Psoas muscle (tissue), 8 donors: ENCODE measurements at places on chromosomes 1 and 21. TPM values are rescaled to one million over a fixed set of nuclear protein-coding genes. Genes with fewer than 3 reads are reported as not detected.

DNA sequence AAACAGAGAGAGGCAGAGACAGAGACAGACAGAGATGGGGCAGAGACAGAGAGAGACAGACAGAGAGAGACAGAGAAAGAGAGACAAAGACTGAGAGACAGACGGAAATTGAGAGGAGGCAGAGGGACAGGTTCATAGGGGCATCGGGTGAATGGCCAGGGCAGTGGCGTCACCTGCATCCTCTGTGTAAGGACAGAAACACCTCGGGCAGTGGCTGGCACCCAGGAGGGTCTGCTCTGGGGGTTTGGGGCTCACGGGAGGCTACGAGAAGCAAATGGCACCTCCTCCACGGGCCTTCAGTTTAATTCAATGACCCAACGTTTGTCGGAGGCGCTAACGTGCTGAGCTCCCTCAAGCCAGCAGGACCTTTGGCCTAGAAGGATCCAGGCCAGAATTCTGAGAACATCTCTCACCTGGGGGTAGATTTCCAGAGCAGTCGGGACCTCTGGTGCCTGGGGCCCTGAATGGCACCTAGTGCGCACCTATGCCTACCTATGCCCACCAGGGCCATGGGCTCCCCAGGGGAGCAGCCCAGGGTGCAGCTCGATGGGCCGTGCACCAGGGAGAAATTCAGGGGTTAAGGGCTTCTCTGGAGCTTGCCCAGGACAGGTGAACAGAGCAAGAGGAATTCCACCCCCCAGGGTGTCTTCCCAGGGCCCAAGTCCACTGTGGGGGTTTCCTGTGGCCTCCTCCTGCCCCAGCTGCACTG lies 20.6 kb upstream of the PTTG1IP start:
- H3K36me3 ChIP-seq: no peaks in the 10 kb centered on the region
- H3K4me1 ChIP-seq: no peaks in the 10 kb centered on the region
- H3K27ac ChIP-seq: no peak overlapping the region
- DNase-seq: no peak
- peaks cover 7% of the 10 kb centered on the region for H3K27me3 ChIP-seq

GRCh38 chr1:8524627-8525157 lies 206.8 kb downstream of the SLC45A1 start:
- no peak for DNase-seq
- peaks cover 52% of the 10 kb centered on the region for H3K4me1 ChIP-seq
- peak overlapping the region; percentile 71 for H3K4me3 ChIP-seq
- no peaks in the 10 kb centered on the region for H3K27me3 ChIP-seq

DARS2 gene
- 5.7 TPM for total RNA-seq

SCAMP3 gene
- 49.5 TPM for total RNA-seq

DNA sequence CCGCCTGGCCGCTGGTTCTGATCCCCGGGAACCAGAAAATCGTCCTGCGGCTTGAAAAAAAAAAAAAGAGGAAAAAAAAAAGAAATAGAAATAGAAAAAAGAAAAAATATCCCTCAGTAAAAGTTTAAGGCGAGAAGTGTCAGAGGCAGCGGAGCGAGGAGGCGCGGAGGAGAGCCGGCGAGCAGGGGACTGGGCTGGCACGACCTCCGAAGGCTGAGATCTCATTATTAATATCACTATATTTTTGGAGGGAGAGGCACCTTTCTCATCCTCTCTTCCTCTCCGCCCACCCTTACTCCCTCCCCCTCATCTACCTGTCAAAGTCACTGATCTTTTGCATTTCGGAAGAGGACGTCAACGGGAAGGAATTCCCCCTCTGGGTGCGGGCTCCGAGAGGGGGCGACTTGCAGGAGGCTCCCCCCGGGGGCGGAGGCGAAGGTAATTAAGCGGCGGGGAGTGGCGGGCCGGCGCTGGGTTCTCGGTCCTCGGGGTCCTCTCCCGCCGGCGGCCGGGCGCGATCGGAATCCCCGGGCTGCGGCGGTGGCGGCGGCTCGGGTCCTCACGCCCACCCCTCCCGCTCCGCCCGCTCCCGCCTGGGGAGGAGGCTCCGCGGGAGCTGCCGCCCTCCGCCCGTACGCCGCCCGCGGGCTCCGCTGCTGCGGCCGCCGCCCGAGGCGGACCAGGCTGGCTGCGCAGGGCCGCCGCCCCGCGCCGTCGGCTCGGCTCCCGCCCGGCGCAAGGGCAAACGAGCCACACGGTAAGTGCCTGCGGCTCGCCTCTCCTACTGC lies at the start of gene NTNG1:
Gene NTNG1 (plus strand): TSS at position 337 of the 788 bp plus-strand sequence.
- peak within 1 kb of the TSS; percentile 65 for H3K4me3 ChIP-seq
- no peak for DNase-seq
- H3K4me1 ChIP-seq: peaks cover 8% of the 10 kb centered on the region
- H3K27me3 ChIP-seq: peaks cover 66% of the 10 kb centered on the region
- H3K36me3 ChIP-seq: no peaks in the 10 kb centered on the region
- H3K27ac ChIP-seq: no peak within 1 kb of the TSS

DNA sequence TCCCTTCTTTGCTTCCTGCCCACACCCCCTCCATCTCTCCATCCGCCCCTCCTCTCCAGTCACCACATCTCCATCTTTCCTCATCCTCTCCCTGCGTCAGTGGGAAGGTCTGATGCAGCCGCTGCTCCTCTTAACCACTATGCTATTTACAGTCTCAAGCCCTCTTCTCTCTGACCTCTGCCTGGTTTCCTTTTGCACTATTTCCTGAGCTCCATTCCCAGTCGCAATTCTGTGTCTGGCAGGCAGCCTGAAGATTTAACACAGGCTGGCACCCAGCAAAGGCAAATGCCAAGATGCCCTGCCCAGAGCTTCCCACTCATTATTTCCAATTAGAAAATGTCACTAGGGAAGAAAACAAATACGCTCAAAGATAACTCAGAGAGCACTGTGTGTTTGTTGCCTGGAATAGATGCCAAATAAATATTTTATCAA lies 89.6 kb upstream of the LPGAT1 start:
- DNase-seq: no peak
- H3K4me3 ChIP-seq: no peak overlapping the region
- no peaks in the 10 kb centered on the region for H3K4me1 ChIP-seq
- no peaks in the 10 kb centered on the region for H3K36me3 ChIP-seq

DNA sequence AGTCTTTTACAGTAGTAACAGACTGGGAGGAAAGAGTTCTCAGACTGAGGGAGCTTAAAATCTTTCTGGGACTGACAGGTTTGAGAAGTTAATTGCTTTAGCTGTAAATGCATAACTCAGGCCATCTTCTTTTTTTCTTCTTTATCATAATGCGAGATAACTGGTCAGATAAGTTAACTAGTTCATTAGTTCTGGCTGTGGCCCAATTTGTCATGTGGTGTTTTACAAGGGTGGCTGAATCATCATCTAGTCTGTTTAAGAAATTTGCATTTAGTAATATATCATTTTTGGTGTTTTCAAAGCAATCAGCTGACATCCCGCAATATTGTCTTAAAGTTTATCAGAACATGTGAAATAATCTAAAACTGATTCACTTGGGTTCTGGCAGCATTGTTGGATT lies 14.0 kb downstream of the HSD3B2 start:
- no peaks in the 10 kb centered on the region for H3K36me3 ChIP-seq
- no peak for DNase-seq
- no peak overlapping the region for H3K27ac ChIP-seq
- H3K27me3 ChIP-seq: no peaks in the 10 kb centered on the region
- H3K4me1 ChIP-seq: no peaks in the 10 kb centered on the region

PRKAA2 gene
- 101 TPM for total RNA-seq

DNA sequence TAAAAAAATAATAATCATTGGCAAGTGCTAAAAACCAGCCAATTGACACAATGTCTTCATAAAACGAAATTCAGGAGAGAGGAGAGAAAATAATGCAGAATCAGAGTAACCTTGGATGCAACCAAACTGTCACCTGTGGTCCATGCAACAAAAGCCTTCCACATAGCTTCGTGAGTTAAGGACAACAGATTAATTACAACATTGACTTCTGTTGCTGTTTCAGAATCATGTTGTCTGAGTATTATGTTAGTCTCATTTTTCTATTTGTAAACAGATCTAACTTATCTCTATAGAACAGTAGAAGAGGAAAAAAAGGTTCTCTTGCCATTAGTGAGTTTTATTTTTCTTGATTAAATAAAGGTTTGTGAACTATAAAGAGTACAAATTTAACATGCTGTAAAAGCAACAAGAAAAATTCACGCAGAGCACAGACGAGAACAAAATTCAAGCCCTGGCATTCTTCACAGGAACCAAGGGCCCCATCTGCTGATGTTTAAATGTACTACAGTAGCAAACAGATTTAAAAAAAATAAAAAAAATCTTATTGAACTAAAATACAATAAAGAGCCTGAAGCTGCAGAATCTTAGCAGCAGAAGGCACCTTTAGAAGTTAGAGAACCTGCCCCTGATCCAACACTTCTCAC lies 381.1 kb upstream of the PKN2 start:
- no peaks in the 10 kb centered on the region for H3K4me1 ChIP-seq
- H3K27ac ChIP-seq: no peak overlapping the region
- no peak overlapping the region for H3K4me3 ChIP-seq
- no peak for DNase-seq
- no peaks in the 10 kb centered on the region for H3K27me3 ChIP-seq

DNA sequence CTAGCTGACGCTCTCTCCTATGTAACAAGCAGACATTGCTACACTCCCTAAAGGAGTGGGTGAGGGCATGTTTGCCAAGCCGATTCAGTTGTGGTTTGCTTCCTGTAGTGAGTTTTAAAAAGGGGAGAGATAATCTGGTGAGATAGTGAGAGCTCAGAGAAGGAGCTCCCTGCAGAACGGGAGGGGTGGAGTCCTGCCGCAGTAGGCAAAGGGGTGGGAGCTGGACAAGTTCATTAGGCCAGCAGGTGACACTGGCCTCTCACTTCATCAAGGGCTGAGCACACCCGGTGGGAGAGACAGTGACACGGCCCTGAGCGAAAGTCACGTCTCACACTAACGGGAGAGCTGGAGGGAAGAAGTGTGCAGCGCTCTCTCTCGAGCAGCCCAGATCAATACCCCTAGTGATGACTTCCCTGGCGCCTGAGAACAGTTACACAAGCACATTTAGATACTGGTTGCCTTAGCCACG lies 144.0 kb upstream of the CD34 start:
- H3K36me3 ChIP-seq: peaks cover 2% of the 10 kb centered on the region
- no peak overlapping the region for H3K27ac ChIP-seq
- H3K4me3 ChIP-seq: no peak overlapping the region
- H3K27me3 ChIP-seq: no peaks in the 10 kb centered on the region

TMPRSS2 gene
- total RNA-seq: not detected

DNA sequence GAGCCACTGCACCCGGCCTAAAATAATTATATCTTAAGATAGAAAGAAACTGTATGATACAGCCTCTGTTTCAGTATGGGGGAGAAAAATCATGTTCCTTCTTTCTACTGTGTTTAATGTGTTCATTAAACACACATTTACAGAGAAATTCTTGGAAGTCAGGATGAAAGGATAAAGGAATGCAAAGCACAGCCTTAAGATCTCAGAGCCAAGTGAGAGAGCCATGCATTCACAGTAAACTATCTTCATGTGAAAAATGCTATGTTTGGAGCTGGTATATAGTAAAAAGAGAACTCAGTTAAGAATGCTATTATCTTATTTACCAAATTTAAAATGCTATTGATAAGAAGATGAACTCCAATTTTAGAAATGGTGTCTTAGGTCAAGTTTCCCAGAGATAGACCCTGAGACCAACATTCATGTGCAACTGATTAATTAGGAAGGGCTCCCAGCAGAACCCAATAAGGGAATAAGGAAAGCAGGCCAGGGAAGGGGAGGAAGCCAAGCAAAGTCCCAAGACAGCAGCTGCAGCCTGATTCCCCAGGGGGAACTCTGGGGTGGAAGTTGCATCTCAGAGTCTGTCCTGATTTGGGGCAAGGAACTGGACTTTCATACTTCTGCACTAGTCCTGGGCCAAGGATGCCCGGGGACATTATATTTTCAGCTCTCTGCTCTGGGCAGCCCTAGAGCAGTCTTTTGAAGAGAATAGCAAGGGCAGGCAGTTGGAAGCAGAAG lies 130.0 kb upstream of the ZNF648 start:
- no peak overlapping the region for H3K27ac ChIP-seq
- H3K4me1 ChIP-seq: peaks cover 10% of the 10 kb centered on the region
- no peak overlapping the region for H3K4me3 ChIP-seq
- H3K36me3 ChIP-seq: no peaks in the 10 kb centered on the region
- DNase-seq: no peak

DNA sequence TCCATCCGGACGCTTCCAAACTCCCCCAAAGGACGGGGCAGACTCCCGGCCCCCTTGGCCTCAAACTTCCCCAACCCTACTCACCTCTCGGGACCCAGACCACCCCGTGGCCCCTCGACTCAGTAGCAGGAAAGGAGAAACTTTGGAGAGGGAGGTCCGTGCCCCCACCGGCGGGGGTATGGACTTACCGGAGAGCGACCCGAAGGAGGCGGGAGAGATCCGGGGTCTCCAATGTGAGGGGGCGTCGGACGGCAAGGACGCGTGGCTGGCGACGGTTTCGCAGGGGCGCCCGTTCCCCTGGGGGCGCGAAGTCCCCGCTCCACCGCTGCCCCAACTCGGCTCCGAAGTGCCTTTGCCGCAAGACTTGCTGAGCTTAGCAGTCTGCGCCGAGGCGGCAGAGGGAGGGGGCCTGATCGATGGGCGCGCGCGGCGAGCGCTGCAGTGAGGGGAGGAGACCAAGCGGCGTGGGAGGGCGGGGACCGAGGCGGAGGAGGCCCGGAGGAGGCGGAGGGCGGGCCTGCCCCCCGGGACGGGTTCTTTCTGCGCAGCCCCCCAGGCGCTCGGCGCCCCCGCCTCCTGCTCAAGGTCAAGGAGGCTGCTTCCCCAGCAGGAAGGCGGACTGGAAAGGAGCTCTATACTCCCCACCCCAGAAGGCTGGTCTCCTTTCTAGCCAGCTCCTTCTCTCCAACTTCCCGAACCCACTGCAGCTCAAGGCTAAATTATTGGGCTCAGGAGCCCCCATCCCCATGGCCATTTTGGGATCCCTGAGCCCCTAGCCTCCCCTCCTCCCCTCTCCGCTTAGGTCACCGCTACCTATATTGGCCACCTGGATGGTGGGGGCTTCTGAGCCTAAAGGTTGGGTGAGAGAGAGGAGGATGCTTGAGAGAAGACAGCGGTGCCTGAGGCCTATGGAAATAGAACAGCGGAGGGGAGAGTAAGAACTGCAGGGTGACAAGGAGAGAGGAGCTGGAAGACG lies at the start of gene SYT2:
Gene SYT2 (minus strand): TSS at position 385 of the 976 bp plus-strand sequence. CDS start 104,682 bp downstream, outside the sequence.
- H3K36me3 ChIP-seq: no peaks in the 10 kb centered on the region
- peak; percentile 50 for DNase-seq
- peaks cover 20% of the 10 kb centered on the region for H3K27me3 ChIP-seq
- H3K4me3 ChIP-seq: peak within 1 kb of the TSS; percentile 60

- no peaks in the 10 kb centered on the region for H3K27me3 ChIP-seq
- no peak overlapping the region for H3K4me3 ChIP-seq
- H3K36me3 ChIP-seq: no peaks in the 10 kb centered on the region
- no peak for DNase-seq
Measured at GRCh38 chr1:53315046-53315445, 12.8 kb downstream of the LRP8 start.

DNA sequence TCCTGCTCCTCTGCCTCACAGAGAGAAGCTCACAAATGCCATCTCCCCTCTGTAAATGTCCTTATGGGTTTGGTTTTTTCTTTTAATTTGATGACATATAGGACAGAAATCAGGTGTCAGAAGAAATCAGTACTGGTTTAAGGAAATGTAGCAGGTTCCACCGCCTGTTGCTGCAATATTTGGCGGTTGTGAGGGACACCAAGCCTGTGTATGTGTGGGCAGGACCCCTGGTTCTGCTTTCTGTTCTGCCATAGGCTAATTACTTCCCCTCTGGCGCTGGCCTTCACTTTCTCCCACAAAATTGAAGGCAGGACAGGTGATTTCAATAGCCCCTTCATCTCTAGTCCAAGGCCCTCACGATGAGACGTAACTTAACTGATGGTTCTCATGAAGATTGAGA lies 69.2 kb downstream of the PRDM2 start:
- peaks cover 27% of the 10 kb centered on the region for H3K4me1 ChIP-seq
- peaks cover 18% of the 10 kb centered on the region for H3K36me3 ChIP-seq
- no peak for DNase-seq
- H3K4me3 ChIP-seq: no peak overlapping the region

GRCh38 chr1:157203166-157203565 lies 65.0 kb upstream of the ETV3 start:
- no peaks in the 10 kb centered on the region for H3K4me1 ChIP-seq
- H3K27me3 ChIP-seq: no peaks in the 10 kb centered on the region
- no peaks in the 10 kb centered on the region for H3K36me3 ChIP-seq
- no peak overlapping the region for H3K27ac ChIP-seq
